AG08395 (cell line): ENCODE measurements at places on chromosomes 5 and 9.

- DNase-seq: no peak
Observed at GRCh38 chr5:75012748-75013147, 39.6 kb downstream of the GCNT4 start.

- peak; percentile 81 for DNase-seq
Observed at GRCh38 chr9:121369595-121370265, at the start of gene STOM. STOM (minus strand) TSS chr9:121370250; CDS start chr9:121370187, 63 bp downstream.

DNA sequence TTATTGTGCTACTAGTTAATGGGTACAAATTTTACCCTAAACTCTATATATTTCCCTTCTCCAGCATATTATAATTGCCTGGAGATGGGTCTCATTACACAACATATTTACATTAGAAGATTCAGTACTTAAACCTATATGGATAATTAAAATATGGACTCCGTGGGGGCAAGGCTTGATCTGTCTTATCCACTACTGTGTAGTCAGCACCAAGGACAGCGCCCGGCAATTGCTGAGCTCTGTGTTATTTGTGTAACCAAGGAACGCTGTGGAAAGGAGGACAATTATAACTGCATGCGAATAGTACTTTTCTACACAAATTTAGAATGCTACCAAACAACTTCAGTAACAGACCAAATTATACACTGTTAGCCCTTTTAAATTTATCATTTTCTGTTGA is 77.7 kb downstream of the DNAH5 start:
- DNase-seq: peak; percentile 42

DNA sequence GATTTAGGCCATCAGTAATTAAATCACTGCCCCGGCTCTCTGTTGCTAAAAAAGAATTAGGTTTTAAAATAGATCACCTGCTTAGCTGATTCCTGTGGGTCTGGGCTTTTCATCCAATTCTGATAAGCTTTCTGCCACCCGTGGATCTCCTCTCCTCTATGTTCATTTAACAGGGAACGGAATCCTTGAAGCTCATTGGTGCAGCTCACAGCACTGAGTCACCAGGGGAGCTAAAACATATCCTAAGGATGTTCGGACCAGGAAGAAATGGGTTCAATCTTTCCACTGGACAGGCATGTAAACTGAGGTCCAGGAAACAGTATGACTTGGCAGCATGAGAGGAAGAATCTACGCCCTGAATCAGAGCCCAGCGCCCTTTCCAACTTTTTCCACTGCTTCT is 267.1 kb upstream of the GRIA1 start:
- no peak for DNase-seq

GRCh38 chr5:135559354-135559753 is 19.4 kb downstream of the CXCL14 start:
- peak; percentile 53 for DNase-seq

GRCh38 chr9:70486127-70486526 is 71.7 kb upstream of the KLF9 start:
- no peak for DNase-seq

GRCh38 chr5:91797576-91797975 is 414.5 kb upstream of the ARRDC3 start:
- no peak for DNase-seq

DNA sequence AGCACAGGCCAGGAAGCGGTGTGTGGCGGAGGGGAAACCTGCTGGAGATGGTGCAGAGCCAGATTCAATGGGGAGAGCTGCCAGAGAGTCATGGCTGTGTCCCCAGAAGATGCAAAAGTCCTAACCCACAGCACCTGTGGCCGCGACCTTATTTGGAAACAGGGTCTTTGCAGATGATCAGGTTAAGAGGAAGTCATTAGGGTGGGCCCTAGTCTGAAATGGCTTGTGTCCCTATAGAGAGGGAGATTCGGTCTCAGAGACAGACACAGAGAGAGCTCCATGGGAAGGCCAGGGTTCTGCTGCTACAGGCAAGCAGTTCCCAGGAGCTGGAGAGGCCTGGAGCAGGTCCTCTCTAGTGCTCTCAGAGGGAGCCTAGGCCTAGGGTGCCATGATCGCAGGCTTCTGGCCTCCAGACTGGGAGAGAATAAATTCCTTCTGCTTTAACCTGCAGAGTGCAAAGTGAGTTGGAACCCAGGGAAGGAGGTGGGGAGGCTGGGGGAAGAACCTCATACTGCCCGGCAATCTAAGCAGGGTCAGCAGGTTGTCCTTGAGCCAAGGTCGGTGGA is 1.9 kb upstream of the LPCAT1 start:
- no peak for DNase-seq

GRCh38 chr9:3730511-3730922 is 204.7 kb upstream of the RFX3 start:
- DNase-seq: no peak

- no peak for DNase-seq
Observed at GRCh38 chr5:103758996-103759395, 196.4 kb upstream of the NUDT12 start.

- no peak for DNase-seq
Observed at GRCh38 chr9:121133104-121133816, 58.5 kb downstream of the CNTRL start.

- no peak for DNase-seq
Observed at GRCh38 chr9:106889061-106889590, 26.2 kb downstream of the ZNF462 start.

GRCh38 chr9:130024597-130024994 is 18.4 kb downstream of the FNBP1 start:
- DNase-seq: no peak
